GM18507 (cell line): ENCODE measurements at places on chromosomes 12 and 14.
A peak's percentile ranks its signal among the peaks of the same experiment; 100 is the strongest.

DNA sequence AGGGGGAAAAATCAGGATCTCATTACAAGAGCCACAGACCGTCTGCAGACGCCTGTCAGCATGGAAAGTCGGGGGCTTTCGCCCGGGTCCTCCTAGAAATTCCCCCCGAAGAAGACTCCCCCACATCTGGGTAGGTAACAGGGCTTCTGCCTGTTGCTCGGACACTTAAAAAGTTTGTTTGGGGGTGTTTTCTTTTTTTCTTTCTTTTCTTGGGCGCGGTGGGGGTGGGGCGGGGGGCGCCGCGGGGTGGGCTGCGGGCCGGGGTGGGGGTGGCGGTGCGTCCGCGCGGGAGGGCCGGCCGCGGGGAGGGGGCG, 358 bp downstream of the ELK3 start:
- no peak for DNase-seq

DNA sequence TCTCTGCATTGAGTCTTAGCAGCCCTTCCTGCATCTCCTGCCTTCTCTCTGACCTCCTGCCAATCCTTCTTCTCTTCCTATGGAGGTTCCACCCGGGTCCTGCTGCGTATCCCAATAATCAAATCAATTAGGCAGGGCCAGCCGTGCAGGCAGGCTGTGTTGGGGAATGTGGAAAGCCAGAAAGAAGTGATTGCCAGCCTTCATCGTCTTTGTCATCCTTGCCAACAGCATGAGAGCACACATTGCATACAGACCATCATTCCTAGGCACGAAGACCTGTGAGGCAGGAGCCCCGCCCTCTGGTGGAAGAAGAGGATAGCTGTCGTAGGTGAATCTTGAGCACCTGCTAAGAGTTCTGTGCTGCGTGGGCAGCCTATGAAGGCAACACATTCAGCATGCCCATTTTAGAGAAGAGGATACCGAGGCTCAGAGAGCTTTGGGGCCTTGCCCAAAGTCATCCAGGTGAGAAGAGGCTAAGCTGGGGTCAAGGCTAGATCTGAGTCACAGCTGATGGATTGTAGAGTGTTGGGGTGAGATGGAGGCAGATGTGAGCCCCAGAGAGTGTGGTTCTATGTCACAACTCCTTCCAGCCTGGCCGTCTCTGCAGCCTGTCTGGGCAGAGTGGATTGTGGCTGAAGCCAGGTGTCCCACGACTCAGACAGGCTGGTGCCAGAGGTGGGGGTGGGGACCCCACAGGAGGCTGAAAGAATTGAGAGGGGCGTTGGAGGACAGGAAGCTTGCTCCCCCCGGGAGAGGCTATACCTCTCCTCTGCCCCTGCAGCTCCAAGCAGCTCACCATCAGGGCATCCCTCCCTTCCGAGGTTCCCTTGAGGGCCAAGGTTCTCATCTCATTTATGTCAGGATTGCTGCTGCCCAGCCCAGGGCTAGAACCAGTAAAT, 12.7 kb downstream of the C14orf132 start:
- peak; percentile 25 for DNase-seq

GRCh38 chr12:754473-754820, 2.1 kb downstream of the WNK1 start:
- DNase-seq: no peak

- no peak for DNase-seq
Observed at GRCh38 chr12:24197532-24197931, 248.1 kb upstream of the SOX5 start.
